ENCODE measurements at places on chromosomes 1 and 21. TPM values are rescaled to one million over a fixed set of nuclear protein-coding genes. Genes with fewer than 3 reads are reported as not detected.

- DNase-seq: no peak
These were observed 400.7 kb downstream of the SMYD3 start for GRCh38 chr1:246106342-246106763.

DNA sequence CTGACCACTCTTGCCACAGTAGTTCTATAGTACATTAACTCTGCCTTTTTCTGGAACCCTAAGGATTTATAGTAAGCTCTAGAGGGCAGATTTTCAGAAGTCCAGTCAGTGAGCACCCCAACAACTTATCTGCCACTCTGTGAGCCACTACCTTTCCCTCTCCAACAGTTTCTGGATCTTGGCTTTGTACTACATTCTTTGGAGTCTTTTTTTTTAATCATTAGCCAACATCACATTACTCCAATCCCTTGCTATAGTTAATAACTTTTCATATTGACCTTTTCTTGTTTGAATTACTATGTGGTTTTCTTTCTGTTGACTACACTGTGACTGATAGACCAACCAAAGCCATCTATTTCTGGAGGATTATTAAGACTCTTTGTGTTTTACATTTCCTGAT is 1596.7 kb upstream of the PRMT6 start:
- DNase-seq: no peak

- DNase-seq: no peak
These were observed 30.4 kb upstream of the FOXO6 start for GRCh38 chr1:41330588-41331545.

- peak; percentile 56 for DNase-seq
These were observed 1.4 kb upstream of the USP1 start for GRCh38 chr1:62435231-62436038.

- no peak for DNase-seq
These were observed 55.6 kb downstream of the PTPRF start for GRCh38 chr1:43586136-43586731.

DNA sequence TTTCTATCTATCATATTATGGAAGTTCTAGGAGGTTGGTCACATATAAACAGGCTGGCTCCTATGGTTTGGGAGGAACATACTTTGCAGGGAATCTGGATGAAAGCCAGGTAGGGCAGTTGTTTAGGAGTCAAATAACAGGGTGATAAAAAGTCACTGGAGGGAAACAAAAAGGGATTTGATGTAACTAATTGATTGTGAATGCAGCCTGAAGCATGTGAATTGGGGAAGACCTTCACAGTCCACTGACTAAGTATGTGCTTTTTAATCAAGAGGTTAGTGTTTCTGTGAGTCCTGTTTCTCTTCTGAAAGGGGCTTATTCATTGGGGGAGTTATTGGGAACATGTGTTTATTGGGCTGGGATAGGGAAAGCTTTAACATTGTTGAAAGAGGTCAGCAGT is 41.3 kb downstream of the HMCN1 start:
- no peak for DNase-seq

DNA sequence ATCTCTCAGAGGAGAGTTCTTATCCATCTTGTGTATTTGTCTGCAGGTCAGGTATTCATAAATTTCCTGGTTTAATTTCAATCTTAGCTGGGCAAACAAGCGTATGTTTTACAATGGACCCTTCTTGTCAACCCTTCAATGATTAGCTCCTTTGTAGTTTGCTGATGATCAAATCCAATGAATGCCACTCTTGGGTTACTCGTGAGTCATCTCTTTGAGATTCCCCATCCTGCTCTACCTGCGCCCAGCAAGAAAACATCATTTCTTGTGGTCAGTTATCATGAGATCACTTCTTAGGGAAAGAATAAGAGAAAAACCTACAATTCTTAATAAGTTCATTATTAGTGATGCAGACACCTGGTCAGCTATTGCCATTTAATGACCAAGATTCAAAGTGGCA is 572.3 kb upstream of the PKN2 start:
- DNase-seq: no peak

GRCh38 chr1:20429296-20429695 is 56.7 kb downstream of the CAMK2N1 start:
- DNase-seq: no peak

DNA sequence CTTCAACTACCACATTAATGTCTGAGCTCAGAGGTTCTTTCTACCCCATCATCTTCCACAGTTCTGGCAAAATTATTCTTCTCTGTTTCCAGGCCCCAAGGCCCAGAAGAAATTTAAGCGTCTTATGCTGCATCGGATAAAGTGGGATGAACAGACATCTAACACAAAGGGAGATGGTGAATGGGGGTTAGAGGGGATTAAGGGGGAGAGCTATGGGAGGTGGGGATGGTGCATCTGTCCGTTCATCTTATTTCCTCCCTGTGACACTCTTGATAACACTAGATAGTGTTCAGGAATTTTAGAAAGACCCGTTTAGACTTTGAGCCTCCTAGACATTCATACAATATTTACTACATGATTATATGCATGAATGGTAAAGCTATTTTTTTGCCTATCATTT is 17.6 kb upstream of the RPRD2 start:
- no peak for DNase-seq

GRCh38 chr1:97417661-97418060 is 503.2 kb downstream of the DPYD start:
- no peak for DNase-seq

GRCh38 chr1:224613486-224613885 is 2.6 kb upstream of the CNIH3 start:
- no peak for DNase-seq

GRCh38 chr1:160711602-160712311 is at the start of gene CD48:
CD48 (minus strand) TSS chr1:160711822; CDS start chr1:160711763, 59 bp downstream.
- no peak for DNase-seq

DNA sequence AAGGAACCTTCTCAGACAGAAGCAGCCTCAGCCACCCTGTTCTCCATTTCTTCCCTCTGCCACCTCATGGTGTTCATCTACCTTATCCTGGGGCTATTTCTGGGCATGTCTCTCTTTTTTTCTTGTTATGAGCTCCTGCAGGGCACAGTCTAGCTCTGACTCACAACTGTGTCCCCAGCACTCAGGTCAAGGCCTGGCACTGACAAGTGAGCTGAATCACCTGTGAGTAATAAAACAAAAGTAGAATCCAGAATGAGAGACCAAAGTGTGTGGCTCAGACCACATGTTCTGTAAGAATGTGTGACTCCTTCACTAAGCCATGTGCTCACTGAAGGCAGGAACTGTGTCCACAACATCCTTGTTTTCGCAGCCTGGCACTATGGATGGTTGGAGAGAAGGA is 23.2 kb downstream of the C1orf94 start:
- DNase-seq: no peak

GRCh38 chr1:94302497-94302896 is 65.1 kb upstream of the ARHGAP29 start:
- DNase-seq: no peak

GRCh38 chr1:221925947-221926346 is 184.1 kb upstream of the DUSP10 start:
- DNase-seq: no peak

DNA sequence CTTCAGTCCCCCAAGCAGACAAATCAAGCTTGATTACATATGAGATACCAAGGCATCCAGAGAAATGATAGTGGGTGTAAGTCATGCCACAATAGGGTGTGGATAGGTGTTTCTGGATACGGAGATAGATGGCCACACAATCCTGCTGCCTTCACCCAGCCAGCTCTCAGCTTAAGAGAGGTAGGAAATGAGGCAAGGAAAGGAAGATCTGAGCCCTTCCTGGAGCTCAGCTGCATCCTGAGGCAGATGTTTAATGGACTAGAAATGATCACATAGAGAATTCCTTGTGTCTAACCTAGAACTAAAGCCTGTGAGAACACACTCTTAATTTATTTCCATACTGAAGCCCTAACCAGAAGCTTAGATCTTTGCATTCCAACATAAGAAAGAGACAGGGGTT is 210.3 kb downstream of the ST6GALNAC3 start:
- DNase-seq: no peak

- DNase-seq: no peak
These were observed 8.7 kb downstream of the RNF223 start for GRCh38 chr1:1065265-1065939.

DNA sequence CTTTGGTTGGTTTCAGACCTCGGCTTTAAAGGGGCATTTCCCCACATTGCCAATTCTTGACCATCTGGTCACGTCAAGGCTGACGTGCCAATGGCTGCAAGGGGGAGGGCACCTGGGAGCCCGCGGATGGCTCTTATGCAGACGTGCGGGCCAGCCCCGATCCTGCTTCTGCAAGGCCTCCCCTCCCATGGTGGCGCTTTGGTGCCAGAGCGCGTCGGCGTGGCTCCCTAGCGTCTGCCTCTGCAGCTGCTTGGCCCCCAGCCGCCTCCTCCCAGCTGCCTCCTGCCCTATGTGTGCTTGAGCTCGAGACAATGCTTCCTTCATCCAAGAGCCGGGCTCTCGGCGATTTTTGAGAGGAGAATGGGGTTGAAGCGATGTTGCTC is 29.1 kb downstream of the SKI start:
- DNase-seq: peak; percentile 83

- no peak for DNase-seq
These were observed 12.3 kb downstream of the CHIT1 start for GRCh38 chr1:203217139-203217655.

- DNase-seq: no peak
These were observed 64.5 kb upstream of the GOLT1A start for GRCh38 chr1:204278251-204278650.

- no peak for DNase-seq
These were observed 111.6 kb downstream of the SIPA1L2 start for GRCh38 chr1:232518349-232518748.

GRCh38 chr1:99062192-99062591 is 57.5 kb upstream of the PLPPR5 start:
- no peak for DNase-seq

- no peak for DNase-seq
These were observed 44.4 kb downstream of the RWDD3 start for GRCh38 chr1:95278173-95279006.

DNA sequence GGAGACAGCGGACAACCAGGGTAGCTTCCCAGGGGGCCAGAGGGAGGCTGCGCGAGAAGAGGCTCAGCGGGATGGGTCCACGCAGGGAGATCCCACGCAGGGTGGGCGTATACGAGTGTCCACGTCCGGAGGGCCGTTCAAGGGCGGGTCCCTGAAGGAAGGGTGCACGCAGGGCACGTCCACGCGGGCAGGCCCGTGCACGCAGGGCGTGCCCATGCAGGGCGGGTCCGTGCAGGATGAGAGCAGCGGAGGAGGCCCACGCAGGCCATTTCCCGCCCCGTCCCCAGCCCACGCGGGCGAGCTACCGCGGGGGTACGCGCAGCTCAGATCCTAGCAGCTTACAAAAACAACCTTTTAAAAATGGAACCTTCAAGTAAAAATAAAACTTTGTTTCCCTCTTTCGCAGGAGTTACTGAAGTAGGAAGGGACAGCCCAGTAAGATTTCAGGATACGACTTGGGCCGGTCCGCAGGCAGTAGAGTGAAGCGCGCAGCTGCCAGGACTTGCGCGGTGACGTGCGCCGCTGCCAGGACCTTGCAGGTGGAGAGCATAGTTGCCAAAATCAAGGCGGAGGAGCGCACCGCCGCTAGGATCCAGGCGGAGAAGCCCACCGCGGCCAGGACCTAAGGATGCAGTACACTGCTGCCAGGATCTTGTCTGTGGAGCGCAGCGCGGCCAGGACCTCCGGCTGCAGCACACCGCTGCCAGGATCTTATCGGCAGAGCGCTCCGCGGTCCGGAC is 416 bp upstream of the RNF187 start:
- peak; percentile 87 for DNase-seq

GRCh38 chr1:240500647-240501046 is 111.3 kb downstream of the GREM2 start:
- no peak for DNase-seq

- peak; percentile 79 for DNase-seq
These were observed 49.8 kb downstream of the PRDM2 start for GRCh38 chr1:13749543-13750341.

DNA sequence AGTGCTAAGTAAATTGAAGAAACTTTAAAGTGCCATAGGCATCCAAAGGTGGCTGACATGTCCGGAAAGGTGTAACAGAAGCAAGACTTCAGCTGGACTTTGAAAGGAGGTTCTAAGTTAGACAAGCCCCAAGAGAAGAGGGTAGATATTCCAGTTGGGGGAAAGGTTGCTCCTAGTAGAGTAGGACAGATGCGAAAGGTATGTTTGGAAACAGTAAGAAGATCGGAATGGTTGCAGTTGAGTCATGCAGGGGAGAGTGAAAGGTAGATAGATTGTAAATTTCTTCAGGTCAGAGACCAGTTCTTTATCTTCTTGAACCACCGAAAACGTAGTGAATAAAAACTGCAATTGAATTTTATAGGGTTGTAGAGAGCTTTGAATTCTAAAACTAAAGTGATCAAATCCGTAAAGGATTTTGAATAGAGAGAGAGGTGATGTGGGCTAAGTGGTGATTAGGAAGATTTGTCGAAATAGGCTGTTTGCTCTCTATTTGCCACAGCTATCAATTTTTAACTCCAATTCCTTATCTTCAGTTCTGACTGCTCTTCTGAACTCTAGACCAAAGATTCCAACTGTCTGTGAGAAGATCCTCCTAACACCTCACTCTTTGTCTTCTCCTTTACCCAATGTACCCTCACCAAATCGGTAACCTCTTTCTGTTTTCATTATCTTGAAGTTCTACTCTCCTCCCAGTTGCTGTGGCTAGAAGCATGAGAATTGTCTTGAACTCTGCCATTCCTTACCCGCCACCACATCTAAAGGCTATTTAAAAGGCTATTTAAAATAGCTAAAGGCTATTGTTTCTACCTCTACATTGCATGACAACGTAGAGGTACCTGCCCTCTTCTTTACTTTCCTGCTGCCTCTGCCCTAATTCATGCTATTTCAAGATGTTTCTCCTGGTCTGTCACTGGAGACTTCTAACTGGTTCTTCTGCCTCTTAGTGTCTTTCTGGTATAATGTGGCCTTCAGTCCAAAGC is 16.7 kb downstream of the MACF1 start:
- no peak for DNase-seq

GRCh38 chr1:176494436-176494835 is 31.5 kb downstream of the PAPPA2 start:
- DNase-seq: no peak

DNA sequence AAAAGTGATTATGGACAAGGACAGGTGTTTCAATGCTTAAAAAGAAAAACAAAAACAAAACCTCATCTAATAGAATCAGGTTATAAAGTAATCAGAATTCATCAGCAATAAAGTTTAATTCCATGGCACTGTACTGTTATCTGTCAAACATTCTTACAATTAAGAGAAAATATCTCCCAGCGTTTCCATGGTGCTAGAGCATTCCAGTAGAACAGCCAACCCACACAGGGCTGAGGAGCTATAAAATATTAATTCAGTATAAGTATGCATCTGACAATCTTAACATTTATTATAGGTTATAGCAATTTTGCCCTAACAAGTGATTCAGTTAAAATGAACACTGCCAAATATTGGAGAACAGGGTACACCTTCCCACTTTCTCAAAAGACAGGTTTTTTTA is 128.7 kb upstream of the DEPDC1 start:
- no peak for DNase-seq

- DNase-seq: no peak
These were observed 37.0 kb downstream of the BACH1 start for GRCh38 chr21:29335720-29336119.

- no peak for DNase-seq
These were observed 25.0 kb downstream of the TBX15 start for GRCh38 chr1:118963138-118963455.

GRCh38 chr1:215637041-215637573 is 70.0 kb downstream of the KCTD3 start:
- peak; percentile 35 for DNase-seq

Gene NFASC
- 0.73 TPM for polyA plus RNA-seq

Gene GAS5
- 222 TPM for polyA plus RNA-seq

Gene ZBTB48
- polyA plus RNA-seq: 9.7 TPM

Gene LCE1B
- polyA plus RNA-seq: not detected

Gene CELA2B
- polyA plus RNA-seq: not detected

Gene NAXE
- polyA plus RNA-seq: 62.6 TPM

Gene HHIPL2
- 0.04 TPM for polyA plus RNA-seq

Gene IGSF9
- 0.01 TPM for polyA plus RNA-seq

Gene ITGB2
- polyA plus RNA-seq: 4.6 TPM

Gene FLG
- polyA plus RNA-seq: 0.01 TPM

Gene AMY2A
- polyA plus RNA-seq: 0.09 TPM

All from psoas muscle (tissue), 8 donors.